Stimulated activated CD8-positive, alpha-beta memory T cell treated with anti-CD3 and anti-CD28 coated beads, Interleukin-4, amount 100 ng/mL, for 4 hours (primary cell): ENCODE measurements at places on chromosomes 6 and 20.

DNA sequence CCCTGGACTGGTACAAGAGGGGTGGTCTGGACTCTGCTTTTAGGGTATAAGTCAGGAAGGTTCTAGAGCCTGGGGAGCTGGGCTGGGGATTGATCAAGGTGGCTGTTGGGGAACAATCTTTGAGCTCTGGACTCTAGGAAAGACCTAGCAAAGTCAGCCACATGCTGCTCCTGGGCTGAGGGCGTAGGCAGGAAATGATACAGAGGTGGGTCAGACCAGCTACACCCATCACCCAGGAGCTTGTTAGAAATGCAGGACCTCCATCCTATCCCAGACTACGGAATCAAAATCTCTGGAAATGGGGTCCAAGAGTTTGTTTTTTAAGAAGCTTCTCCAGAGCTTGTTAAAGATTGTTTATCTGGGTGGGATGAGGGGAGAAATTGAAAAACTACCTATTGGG, 9.4 kb downstream of the ADTRP start:
- DNase-seq = no peak

- no peak for DNase-seq
These were observed 319.1 kb upstream of the NT5E start for GRCh38 chr6:85130743-85131142.

- DNase-seq = no peak
These were observed at the start of gene KIF13A for GRCh38 chr6:17987447-17987696. KIF13A (minus strand) TSS chr6:17987635; CDS start chr6:17987463, 172 bp downstream.

GRCh38 chr6:25186919-25187318, 92.3 kb upstream of the CARMIL1 start:
- no peak for DNase-seq

- no peak for DNase-seq
These were observed 24.5 kb downstream of the TOX2 start for GRCh38 chr20:43938932-43939761.

DNA sequence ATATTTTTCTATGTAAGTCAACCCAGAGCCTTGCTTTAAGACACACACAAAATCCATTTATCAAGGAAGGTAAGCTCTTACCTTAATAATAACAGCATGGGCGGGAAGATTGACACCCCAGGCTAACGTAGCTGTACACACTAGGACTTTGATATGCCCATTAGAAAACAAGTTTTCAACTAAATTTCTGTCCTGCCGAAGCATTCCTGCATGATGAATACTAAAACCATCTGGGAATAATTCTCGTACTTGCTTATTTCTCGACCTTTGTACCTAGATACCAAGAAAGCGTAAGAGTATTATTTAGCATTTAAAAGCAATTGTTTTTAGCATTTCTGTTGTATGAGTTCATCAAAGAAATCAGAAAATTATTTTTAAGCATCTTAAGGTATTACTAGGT, 197.5 kb upstream of the SIM1 start:
- no peak for DNase-seq

DNA sequence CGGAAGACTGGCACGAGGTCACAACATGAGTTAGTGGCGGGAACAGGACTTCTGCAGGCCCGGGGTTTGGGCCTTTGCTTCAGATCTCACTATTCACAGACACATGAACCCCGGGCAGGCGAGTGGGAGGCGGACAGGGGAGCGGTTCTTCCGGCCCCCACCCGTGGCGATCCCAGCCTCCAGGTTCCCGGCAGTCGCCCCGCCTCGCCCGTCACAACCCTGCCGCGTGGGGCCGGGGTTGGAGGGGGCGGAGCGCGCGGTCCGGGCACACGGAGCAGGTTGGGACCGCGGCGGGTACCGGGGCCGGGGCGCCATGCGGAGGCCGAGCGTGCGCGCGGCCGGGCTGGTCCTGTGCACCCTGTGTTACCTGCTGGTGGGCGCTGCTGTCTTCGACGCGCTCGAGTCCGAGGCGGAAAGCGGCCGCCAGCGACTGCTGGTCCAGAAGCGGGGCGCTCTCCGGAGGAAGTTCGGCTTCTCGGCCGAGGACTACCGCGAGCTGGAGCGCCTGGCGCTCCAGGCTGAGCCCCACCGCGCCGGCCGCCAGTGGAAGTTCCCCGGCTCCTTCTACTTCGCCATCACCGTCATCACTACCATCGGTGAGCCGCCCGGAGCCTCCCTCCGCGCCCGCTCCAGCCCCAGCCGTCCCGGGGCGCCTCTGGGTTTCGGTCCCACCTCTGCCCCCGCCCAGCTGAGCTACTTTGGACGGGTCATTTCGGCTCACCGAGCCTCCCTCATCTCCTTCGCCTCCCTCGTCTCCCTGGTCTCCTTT, at the start of gene KCNK15:
Gene KCNK15 (plus strand): TSS at position 268 of the 769 bp plus-strand sequence. CDS start 46 bp downstream, at position 314.
- DNase-seq = peak; percentile 7

DNA sequence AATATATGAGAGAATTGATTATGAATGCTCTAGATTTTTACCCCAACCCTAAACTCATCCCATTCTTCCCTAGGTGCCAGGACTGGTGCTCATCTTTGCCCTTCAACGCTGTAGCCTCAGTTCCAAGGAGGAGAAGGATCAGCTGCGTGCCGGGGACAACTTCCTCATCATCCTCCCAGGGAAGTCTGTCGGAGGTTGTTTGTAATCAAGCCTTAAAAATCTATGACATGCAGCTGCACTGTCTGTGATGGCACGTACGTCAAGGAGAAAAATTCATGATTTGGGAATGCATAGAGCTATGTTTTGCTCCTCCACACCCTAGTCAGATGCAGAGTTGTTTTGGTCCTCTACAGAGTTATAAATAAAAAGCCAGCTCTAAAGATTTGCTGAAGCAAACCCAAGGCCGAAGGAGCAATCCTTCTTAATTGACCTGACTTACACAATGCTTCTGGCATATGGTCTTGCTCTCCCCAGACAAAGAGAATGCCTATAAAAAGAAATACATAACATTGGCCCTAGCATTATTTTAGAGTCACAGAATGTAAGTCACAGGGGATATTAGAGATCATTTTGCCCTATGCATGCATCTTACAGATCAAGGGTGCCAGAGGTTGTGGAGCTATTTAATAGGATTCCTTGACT, 244.2 kb downstream of the HIVEP2 start:
- DNase-seq = no peak

DNA sequence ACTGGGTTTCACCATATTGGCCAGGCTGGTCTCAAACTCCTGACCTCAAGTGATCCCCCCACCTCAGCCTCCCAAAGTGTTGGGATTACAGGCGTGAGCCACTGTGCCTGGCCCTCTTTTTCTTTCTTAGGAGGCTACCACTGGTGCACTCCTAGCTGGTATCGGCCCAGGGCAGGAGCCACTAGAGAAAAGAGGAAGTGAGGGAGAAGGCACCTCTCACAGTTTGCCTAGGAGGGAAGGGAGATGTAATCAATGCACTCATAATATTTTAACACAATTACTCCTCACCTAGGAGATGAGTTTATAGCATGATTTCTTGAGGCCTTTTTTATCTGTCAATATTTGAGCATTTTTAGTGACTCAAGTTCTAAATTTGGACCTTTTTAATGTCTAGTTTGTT, 189.0 kb upstream of the SOX4 start:
- DNase-seq = no peak

- DNase-seq = no peak
These were observed 35.8 kb downstream of the BTBD9 start for GRCh38 chr6:38603966-38604365.

GRCh38 chr20:45395114-45395415, 13.0 kb upstream of the DBNDD2 start:
- DNase-seq = no peak

DNA sequence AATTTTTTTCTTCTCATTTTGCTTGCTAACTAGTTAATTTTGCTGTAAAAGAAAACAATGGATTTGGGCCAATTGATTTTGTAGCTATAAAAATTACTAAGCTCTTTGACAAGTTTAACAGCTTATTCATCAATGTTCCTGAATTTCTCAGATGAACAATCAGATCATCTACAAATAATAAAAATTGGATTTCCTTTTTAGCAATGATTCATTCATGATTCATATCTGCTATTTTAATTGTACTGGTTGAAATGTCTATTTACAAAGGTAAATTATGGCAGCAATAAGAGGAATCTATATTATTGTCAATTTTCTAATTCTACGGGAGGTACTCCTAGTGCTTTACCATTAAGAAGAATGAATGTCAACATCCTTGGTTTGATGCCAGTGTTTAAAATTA, 178.8 kb upstream of the BTBD3 start:
- DNase-seq = no peak

DNA sequence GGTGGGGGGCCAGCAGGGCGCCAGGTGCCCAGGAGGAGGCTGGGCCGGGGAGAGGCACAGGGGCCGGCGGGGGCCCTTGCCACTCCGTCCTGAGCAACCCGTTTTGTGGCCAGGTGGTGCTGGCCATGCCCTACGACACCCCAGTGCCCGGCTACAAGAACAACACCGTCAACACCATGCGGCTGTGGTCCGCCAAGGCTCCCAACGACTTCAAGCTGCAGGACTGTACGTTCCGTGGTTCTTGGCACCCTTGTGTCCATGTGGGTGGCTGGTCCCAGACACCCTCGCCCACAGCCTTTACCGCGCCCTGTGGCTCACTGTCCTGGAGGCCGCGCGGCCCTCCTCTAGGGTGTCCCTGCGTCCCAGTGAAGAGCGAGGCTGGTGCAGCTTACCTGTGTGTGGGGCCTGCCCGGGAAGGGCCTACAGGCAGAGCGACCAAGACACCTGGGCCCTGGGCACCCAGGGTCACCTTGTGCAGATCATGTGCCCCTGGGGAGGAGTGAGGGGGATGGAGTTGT, 28.7 kb downstream of the PYGB start:
- no peak for DNase-seq

DNA sequence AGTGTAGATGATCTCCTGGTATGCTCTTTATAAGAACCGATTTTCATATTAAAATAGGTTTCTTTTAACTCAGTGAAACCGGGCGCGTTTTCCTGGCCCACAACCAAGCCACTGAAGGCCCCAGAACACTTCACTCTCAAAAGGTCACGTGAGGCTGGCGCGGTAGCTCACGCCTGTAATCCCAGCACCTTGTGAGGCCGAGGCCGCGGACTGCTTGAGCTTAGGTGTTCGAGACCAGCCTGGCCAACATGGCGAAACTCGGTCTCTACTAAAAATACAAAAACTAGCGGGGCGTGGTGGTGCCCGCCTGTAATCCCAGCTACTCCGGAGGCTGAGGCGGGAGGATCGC, 402 bp upstream of the TAF8 start:
- DNase-seq = no peak

- DNase-seq = no peak
These were observed 214.5 kb downstream of the SOX4 start for GRCh38 chr6:21808045-21808470.

DNA sequence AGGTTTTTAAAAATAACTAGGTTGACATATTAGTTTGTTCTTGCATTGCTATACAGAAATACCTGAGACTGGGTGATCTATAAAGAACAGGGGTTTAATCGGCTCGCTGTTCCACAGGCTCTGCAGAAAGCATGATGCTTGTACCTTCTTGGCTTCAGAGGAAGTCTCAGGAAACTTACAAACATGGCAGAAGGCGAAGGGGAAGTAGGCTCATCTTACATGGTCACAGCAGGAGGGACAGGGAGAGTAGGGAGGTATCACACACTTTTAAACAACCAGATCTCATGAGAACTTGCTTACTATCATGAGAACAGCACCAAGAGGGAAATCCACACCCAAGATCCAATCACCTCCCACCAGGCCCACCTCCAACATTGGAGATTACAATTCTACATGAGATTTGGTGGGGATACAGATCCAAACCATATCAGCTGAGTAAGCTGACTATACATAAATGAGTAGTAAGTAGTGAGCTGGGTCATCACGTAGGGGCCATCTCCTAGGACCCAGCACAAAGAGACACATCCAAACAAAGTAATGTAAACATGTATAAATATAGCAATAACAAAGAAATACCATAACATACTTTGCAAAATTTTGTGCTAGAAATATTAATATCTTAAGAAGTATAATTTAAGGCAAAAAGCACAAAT, 31.4 kb upstream of the SIRPG start:
- no peak for DNase-seq

- DNase-seq = no peak
These were observed 117.5 kb downstream of the KCNQ5 start for GRCh38 chr6:72739368-72739779.

GRCh38 chr20:24855848-24856247, 93.2 kb upstream of the CST7 start:
- DNase-seq = no peak

DNA sequence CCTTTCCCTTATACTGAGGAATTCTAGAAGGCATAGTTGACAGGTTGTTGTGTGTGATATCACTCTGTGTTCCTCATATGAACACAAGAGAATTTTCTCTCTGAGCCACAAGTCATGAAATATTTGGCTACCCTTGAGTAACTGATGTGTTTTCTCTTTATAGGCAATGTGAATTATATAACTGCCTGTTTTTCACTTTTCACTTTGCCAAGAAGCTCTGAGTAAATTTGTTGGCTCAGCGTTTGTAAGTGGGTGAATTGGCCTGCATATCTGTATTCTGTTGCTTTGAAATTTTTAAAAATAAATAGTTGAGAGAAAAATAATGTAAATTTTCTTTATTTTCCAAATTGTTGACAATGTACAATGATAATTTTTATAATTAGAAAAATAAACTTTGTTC, 5.2 kb upstream of the BTBD9 start:
- no peak for DNase-seq

GRCh38 chr6:151247490-151247889, 7.7 kb downstream of the AKAP12 start:
- no peak for DNase-seq

- peak; percentile 12 for DNase-seq
These were observed 1.4 kb downstream of the AKIRIN2 start for GRCh38 chr6:87700397-87701343.

DNA sequence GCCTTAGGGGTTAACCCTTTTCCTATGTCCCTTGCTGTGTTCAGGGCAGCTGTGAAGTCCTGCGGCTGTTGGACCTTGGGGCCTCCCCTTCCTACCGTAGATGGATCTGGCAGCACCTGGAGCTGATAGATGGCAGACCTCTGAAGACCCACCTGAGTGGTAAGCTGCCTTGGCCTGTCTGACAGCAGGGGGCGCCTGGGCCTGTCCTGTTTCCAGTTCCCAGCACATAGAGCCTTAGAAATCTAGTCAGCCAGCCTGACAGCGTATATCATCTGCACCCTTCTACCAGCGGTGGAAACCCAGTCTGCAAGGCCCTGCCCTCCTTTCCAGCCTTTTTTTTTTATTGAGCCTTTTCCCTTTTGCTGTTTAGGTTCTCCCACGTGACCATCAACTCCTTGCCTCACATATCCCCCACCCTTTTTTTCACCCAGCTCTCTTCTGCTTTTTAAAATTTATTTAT, 26.6 kb downstream of the CNBD2 start:
- peak; percentile 58 for DNase-seq

- DNase-seq = no peak
These were observed 84.8 kb downstream of the TAF4 start for GRCh38 chr20:61980647-61981583.

DNA sequence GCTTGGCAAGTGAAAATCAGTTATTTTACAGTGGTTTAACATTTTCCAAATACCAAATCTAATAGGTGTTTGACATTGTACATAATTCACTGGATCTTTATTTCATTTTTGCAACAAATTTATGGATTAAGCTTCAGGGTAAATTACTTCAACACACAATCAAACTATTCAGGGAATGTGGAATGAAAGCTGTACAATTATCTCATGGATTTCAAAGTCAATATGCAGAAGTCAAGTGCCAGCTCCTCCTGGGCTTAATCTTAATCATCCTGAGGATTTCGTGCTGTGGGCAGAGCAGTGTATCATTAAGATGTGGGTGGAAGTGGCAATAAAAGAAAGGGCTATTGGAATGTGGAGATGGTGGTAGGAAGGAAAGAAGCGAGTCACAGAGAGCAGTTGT, 548.8 kb downstream of the COL12A1 start:
- no peak for DNase-seq
